ENCODE measurements at places on chromosomes 12 and 14.

- DNase-seq: no peak
Measured at GRCh38 chr12:55695349-55695748, 12.4 kb downstream of the ITGA7 start.

DNA sequence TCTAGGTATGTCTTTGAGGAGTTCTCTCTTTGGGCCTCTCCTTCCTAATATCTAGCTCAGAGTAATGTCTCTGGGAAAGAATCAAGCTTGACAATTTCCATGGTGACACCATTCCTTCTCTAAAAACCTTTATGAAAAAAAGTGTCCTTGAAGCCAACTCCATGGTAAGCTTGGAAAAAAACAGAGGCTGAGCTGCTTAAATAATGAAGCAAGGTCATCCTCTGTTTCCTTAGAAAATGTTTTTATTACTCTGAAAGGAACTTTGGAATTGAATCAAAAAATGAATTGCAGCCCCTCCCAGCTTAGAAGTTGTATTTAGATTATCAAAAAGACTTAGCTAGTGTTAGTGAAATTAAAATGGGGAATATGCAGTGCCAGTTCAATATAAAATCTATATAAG lies 166.1 kb upstream of the KITLG start:
- DNase-seq: no peak

- no peak for DNase-seq
Measured at GRCh38 chr12:112664569-112664968, 127.0 kb upstream of the RPH3A start.

DNA sequence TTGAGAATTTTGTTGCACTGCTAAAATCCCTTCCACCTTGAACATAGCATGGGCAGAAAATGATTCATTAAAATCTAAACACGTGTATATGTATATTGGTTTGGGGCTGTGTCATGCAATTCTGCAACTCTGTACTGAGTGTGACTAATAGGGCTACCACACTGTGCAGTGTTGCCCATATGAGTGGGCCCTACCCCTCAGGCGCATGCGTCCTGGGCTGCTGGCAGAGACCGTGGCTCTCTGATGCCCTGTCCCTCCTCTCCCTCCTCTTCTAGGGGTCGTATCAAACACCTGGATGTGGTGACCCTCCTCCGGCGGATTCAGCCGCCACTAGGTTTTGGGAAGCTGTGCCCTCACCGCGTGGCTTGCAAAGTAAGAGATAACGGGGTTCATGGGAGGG lies 128.4 kb upstream of the FKBP4 start:
- DNase-seq: no peak

GRCh38 chr14:103532216-103533136 lies 3.5 kb downstream of the TRMT61A start:
- DNase-seq: no peak

DNA sequence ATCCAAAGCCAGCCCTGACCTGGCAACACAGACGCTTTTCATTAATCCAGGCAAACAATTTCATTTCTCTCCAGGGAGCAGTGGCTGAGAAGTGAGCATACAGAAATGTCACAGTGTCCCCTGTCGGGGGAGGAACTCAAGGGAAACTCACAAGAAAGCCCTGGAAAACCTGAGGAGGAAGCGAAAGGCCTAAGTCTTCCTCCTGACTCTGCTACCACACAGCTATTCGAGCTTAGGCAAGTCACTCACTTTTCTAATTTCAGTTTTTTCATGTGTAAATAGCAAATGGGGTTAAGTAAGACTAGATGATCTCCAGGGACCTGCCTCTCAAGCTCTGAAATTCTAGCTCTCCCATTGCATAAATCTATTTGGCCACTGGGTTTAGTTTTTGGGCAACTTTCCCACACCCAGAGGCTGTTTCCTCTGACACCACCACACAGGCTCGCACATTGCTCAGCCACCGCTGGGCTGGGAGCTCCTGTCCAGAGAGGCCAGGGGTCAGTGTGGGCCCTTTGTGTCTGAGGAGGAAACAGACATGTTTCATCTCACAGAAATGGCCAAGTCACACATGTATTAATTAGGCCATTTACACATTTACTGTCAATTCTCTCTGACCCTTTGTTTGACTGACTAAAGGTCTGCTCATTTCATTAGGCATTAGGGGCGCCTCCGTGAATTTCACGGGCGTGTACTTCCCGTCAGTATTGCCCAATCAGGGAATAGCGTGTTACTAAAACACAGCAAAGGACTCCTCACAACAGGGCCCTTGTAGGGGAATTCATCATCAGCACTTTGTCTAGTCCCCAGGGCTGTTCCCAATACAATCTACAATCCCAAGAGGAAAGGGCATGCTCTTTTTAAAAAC lies 9.8 kb upstream of the PNMA1 start:
- DNase-seq: no peak

DNA sequence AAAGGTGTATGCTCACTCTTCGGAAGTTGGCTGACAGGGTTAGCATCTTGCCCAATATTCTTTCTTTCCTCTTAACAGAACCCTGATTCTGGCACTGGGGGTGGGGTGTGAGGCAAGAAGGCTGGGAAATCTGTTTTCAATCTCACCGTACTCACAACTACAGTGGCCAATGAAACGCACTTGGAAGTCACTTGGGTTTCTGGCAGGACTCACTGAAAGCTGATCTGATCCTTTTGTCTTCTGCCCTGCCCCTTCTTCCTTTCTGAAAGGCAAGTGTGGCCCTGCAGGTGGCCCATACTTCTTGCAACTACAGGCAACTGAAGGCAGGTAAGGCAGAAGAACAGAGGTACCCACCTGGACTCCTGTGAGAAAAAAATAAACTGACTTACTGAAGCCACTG lies 106.9 kb downstream of the STXBP6 start:
- DNase-seq: no peak

DNA sequence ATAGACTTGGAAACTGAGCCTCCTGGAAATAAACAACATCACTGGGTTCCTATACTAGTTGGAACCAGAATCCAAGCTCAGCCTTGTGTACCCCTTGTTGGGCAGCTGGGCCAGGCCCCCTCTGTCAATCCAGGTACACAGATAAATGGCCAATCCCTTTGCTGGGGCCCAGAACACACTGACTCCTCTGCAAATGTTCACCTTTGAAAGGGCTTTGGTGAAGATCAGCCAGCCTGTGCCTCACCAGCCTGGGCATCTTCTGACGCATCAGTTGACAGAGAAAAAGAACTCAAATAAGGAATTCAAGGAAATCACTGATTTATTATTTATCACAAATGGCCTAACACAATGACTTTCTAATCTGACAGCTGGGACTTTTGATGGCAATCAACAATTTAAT lies 1090.2 kb downstream of the BCL11B start:
- DNase-seq: no peak

DNA sequence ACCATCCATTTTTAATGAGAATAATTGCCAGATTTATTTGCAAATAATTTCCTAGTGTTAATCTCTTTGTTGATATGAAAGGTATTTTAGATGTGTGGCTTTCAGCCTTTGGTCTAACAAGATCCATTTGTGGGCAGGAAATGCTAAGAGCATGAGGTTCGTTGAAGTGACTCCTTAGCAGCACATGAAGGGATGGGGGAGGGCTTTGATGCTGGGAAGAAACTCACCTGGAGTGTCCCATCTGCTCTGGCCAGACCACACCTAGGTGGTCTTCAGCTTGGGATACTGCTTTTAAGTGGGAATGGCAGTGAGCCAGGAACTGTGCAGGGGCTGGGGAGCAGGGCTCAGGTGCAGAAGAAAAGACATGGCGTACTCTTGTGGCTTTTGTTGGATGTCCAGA lies 13.6 kb downstream of the SFSWAP start:
- no peak for DNase-seq

GRCh38 chr12:72141381-72141780 lies 130.8 kb upstream of the TRHDE start:
- no peak for DNase-seq

GRCh38 chr12:72148709-72149108 lies 123.5 kb upstream of the TRHDE start:
- no peak for DNase-seq

DNA sequence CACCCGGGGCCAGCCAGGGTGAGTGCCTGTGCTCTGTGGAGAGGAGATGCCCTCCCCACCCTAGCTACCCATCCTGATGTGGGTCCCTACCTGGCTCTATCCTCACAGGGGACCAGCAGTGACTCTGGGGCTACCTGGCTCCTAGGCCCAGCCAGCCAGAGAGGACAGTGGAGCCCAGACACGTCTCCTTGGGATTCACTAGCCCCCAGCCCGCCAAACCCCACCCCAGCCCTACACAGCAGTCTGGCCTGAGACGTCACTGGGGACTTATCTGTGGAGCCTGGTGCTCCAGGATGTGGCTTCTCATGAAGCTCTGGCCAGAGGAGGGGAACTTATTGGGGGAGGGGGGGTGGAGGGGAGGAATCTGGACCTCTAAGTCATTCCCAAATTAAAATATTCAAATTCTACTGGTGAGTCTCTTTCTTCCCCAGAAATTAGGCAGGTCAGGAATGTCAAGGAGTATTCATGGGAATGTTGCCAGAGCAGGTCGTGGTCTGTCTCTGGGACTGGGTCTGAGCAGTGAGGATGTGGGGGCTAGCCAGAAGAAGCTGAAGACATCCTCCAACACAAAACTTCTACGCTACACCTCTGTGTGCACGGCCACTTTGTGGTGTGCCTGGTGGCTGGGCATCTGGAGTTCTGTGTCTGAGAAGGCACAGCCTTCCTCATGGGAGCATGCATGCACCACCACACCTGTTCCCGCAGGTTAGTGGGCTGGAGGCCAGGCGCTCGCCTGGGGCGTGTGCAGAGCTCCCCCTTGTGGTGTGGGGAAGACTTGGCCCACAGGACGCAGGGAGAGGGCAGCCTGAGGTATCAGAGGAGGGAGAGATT lies 2.7 kb downstream of the CMTM5 start:
- DNase-seq: peak; percentile 57
